ENCODE measurements at places on chromosomes 2 and 18.

- DNase-seq, result peak; percentile 24
These were observed 522 bp upstream of the ZNF407 start for GRCh38 chr18:74597034-74597661.

GRCh38 chr2:21501376-21502027 lies 377.7 kb downstream of the TDRD15 start:
- peak; percentile 36 for DNase-seq

DNA sequence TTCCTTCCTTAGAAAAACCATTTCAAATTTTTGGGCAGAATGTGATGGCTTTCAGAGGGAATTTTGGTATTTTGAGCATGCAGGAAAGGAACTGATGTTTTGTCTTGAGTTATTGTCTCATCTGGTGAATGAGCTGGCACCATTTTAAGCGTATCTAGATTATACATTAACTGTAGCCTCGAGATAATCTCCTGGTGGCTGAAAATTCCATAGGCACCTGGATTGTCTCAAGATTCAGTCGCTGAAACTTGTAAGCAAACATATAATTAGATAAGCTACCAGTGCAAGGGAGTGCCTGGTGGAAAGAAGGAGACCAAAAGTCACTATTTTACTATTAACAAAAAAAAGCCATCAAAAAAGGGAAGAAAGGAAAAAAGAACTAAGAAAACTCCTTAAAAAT lies 687.8 kb upstream of the DDX18 start:
- DNase-seq, result no peak

GRCh38 chr18:27695052-27695451 lies 481.9 kb downstream of the CDH2 start:
- no peak for DNase-seq

DNA sequence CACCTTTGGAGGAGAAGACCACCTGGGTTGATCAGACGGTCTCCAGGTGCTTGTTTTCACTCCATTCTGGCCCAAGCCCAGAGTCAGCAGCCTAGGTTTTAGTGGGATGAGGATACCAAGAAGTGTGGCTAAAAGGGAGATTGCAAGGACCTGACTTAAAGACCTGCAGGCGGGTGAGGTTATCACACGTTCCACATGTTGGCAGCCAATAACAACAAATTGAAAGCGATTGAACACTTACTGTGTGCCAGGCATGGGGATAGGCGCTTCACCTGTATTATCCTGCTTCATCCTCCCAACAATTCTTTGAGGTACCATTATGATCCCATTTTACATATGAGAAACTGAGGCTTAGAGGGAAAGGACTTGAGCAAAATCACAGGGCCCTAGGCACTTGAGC lies 5.0 kb downstream of the ARL4C start:
- no peak for DNase-seq
